RCC 7860 (cell line): ENCODE measurements at places on chromosomes 5 and 9.

GRCh38 chr5:72180925-72181324 lies 73.7 kb downstream of the MAP1B start:
- DNase-seq = no peak

DNA sequence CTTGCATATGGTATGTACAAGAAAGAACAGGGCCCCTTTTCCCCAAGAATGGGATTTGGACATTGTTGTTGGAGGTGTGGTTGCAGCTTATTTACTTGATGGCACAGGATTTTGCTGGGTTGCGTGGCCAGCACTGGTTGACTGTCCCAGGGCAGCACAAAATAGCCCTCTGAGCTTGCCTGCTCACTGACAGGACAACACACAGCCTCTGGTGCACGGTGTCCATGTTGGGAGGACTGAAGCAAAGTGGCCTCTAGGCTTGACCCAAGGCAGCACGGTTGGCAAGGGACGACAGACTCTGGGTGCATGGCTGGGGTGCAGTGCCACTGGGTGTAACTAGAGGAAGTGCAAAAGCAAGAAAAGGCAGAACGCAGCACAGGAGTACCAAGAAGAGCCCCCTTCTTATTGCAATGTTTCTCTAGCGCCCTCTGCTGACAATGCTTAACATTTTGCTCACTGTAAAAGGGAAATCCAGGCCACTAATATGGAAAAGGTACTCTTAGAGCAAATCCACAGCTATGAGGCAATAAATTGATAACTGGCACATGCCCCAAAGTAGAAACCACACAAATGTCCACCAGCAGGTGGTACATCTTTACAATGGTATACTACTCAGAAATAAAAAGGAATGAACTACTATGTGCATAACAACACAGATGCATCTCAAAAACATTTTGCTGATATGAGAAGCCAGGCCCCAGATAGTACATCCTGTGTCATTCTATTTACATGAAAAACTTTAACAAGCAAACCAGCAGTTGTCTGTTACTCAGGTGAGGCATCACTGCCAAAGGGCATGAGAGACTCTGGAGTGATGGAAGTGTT lies 47.4 kb upstream of the BARX1 start:
- no peak for DNase-seq

DNA sequence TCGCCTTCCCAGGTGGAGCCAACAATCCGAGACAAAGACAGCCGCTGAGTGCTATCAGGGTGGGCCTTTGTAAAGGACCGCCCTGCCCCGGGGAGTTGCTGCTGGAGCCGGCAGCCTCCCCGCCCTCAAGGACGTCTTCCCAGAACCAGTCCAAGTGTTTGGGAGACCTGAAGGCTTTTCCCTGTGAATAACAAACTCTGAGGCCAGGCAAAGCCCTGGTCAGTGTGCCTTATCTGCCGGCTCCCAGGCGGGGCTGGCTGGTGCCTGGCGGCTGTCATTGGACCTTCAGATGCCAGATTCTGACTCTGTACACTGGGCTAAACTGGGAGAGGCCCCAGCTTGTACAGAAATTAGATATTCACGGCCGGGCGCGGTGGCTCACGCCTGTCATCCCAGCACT lies 2.1 kb downstream of the SLC9A3 start:
- DNase-seq = no peak

DNA sequence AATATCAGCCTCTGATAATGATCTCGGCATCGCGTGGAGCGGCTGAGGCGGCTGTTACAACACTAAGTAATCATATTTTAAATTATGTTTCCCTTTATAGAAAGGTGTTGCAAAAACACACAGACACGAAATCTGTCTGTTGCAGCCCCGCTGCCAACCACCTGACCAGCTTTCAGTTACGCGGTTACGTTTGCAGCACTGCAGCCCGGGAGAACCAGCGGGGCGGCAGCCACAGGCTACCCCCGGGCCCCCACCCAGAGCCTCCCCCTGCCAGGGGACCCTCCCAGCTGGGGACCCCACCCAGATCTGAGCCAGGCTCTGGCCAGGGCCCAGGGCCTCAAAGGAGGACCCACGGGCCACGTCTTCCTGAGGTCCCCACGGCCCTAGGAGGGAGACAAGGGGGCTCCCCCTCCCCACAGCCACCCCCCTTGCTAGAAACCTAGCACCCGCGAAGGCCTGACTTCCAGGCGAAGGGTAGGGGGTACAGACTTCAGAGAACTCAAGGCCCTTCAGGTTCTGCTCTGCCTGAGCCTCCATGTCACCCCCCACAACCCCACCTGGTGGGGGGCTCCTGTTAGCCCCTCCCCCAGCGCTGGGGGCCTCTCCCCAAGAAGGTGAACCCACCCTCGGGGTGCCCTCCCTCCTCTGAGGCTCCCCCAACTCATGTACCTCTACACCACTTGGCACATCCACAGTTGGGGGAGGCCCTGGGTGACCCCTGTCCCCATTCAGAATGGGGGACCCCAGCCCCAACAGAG lies 6.0 kb downstream of the NACC2 start:
- no peak for DNase-seq

DNA sequence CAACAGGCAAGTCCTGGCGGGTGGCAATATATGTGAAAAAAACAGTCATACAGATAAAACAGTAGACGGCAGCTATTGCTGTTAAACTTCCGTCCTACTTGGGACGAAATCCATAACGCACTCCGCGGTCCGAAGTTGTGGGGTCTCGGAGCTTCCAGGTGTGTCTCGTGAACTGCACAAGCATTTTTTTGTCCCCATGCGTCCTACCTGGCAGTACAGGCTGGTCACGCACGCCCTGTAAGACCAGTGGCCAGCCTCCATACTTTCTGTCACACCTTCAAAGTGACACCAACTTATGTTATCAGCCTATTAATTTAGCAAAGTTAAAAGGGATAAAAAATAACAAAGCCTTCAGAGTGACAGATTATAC lies 51.3 kb downstream of the TGFBI start:
- no peak for DNase-seq

DNA sequence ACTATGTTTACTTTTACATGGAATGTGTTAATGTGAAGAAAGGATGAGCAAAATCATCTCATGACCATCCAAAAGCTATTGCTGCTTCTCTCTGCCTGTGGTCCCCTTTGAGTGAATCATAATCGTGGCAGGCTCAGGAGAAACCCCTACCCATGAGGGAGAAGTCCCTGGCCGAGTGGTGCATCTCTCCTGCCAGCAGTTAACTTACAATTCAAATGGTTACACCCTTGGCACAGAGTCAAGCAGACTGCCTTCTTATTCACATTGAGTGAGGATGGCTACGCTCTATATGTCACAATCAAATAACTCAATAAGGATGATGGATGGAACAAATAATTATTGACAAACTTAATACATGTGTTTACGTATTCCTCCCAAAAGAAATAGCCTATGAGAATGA lies 179.1 kb downstream of the FGF1 start:
- DNase-seq = no peak

GRCh38 chr5:87300744-87301143 lies 33.1 kb downstream of the RASA1 start:
- peak; percentile 81 for DNase-seq

GRCh38 chr9:114909661-114910060 lies 20.7 kb downstream of the TNFSF8 start:
- no peak for DNase-seq
